ENCODE measurements at places on chromosomes 6 and 20.

- H3K27ac ChIP-seq = no peak overlapping the region
- DNase-seq = no peak
- no peak overlapping the region for H3K4me3 ChIP-seq
- H3K4me1 ChIP-seq = peaks cover 69% of the 10 kb centered on the region
Measured at GRCh38 chr20:43953919-43954592, 39.4 kb downstream of the TOX2 start.

- H3K27ac ChIP-seq = no peak overlapping the region
- peaks cover 5% of the 10 kb centered on the region for H3K4me1 ChIP-seq
- H3K4me3 ChIP-seq = no peak overlapping the region
- H3K27me3 ChIP-seq = peaks cover 26% of the 10 kb centered on the region
Measured at GRCh38 chr20:18058661-18059467, 1.1 kb upstream of the OVOL2 start.

DNA sequence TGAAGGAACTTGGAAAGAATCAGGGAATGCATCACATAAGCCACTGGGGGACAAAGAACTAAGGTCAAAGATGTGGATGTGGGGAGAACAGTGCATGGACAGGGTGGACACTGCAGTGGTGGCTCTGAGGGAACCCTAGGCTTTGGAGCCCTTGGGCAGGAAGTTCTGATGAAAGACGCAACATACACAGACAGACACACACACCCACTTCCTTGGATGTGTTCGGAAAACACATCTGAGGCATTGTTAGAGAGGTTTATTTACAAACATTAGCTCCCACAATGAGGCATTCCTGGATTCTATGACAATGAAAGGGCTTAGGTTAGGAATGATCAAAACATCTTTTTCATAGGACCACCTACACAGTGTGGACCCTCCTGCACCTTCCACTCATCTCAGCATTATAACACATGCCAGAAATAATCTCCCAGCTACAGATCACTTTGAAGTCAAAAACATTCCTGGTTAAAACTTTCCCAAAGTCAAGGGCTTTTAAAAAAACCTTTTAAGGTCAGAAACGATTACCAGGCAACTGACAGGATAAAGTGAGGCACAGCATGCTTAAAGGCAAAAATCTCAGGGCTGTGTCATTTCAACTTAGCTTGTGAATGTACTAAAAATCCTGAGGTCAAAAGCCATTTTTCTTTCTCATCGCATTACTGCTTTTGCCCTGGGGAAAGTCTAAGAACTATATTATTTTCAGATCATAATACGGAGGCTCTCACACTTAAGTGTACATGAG, 6.4 kb upstream of the METTL24 start:
- no peak overlapping the region for H3K4me3 ChIP-seq
- H3K36me3 ChIP-seq = no peaks in the 10 kb centered on the region
- DNase-seq = no peak
- H3K27me3 ChIP-seq = peaks cover under 1% of the 10 kb centered on the region
- no peaks in the 10 kb centered on the region for H3K4me1 ChIP-seq

- H3K4me3 ChIP-seq = no peak overlapping the region
- no peaks in the 10 kb centered on the region for H3K4me1 ChIP-seq
- no peak for DNase-seq
- no peak overlapping the region for H3K27ac ChIP-seq
- no peaks in the 10 kb centered on the region for H3K36me3 ChIP-seq
Measured at GRCh38 chr6:65461121-65461520, 245.9 kb downstream of the EYS start.

GRCh38 chr6:25027221-25027916, 91.6 kb upstream of the RIPOR2 start:
- H3K4me3 ChIP-seq = peak overlapping the region; percentile 59
- no peaks in the 10 kb centered on the region for H3K27me3 ChIP-seq
- peaks cover 11% of the 10 kb centered on the region for H3K36me3 ChIP-seq
- DNase-seq = peak; percentile 67
- H3K4me1 ChIP-seq = peaks cover 23% of the 10 kb centered on the region
- peak overlapping the region; percentile 70 for H3K27ac ChIP-seq
